ENCODE measurements at places on chromosomes 6 and 20. TPM values are rescaled to one million over a fixed set of nuclear protein-coding genes. Genes with fewer than 3 reads are reported as not detected.

FOXS1 gene
- 0.40 TPM for total RNA-seq

PSMB1 gene
- total RNA-seq, result 190 TPM

GLP1R gene
- not detected for total RNA-seq

SLC35F1 gene
- 0.47 TPM for total RNA-seq

MUC22 gene
- total RNA-seq, result not detected

PTCRA gene
- total RNA-seq, result not detected

OSER1 gene
- total RNA-seq, result 27.7 TPM

DNA sequence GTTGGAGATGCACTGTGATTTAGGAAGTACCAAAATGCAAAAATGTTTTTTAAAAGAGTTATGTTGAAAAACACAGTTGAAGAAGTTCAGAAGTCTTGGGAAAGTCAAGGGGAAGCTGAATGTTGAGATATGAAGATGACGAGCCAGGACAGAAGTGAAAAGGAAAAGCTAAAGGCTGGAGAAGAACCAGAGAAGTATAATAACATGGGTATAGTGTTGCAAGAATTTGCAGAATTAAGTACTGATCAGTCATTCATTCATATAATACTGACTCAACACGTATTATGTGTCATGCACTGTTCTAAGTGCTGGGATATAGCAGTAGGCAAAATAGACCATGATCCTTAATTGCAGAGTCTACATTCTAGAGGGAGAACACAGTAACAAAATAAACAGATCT is 432.8 kb downstream of the CDC5L start:
- H3K27ac ChIP-seq, result no peak overlapping the region
- no peak for DNase-seq
- H3K4me1 ChIP-seq, result no peaks in the 10 kb centered on the region
- no peaks in the 10 kb centered on the region for H3K27me3 ChIP-seq

GRCh38 chr6:112574190-112574589 is 227.1 kb downstream of the RFPL4B start:
- H3K27ac ChIP-seq, result no peak overlapping the region
- peaks cover 6% of the 10 kb centered on the region for H3K4me1 ChIP-seq

- DNase-seq, result peak; percentile 56
- peaks cover 9% of the 10 kb centered on the region for H3K4me1 ChIP-seq
- no peaks in the 10 kb centered on the region for H3K27me3 ChIP-seq
- H3K36me3 ChIP-seq, result no peaks in the 10 kb centered on the region
- peak overlapping the region; percentile 54 for H3K4me3 ChIP-seq
Measured at GRCh38 chr6:30687659-30688431, 1.4 kb upstream of the PPP1R18 start.

- H3K4me1 ChIP-seq, result no peaks in the 10 kb centered on the region
- no peaks in the 10 kb centered on the region for H3K36me3 ChIP-seq
- H3K27ac ChIP-seq, result no peak overlapping the region
Measured at GRCh38 chr6:50848989-50849795, 30.5 kb downstream of the TFAP2B start.

DNA sequence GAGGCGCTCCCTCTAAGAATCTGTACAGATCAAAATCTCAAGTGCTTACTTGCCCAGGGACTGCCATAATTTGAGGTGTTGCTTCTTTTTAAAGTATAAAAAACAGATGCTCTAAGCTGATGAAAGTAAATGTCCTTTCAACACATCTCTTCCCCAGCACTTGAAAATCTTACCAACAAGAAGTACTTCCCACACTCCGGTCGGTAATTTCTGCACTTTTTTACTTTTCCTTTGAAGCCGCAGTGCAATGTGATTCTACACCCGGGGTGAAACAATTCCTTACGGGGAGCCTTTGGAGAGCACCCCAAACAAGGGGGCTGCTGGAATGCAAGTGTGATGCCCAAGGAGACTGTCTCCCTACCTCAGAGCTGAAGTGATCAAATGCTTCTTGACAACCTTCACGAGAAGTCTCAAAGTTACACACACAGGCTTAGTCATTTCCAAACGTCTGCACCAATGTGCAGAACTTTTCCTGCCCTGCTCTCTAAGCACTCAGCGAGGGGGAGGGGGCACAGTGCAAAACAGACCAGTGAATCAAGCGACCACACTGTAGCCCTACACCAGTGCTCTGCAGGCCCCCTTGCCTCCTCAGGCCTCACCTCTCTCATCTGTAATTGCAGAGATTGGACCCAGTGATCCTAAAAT is 56.7 kb downstream of the ATXN1 start:
- H3K4me1 ChIP-seq, result peaks cover 5% of the 10 kb centered on the region
- peak overlapping the region; percentile 28 for H3K4me3 ChIP-seq
- DNase-seq, result no peak
- no peaks in the 10 kb centered on the region for H3K27me3 ChIP-seq
- no peak overlapping the region for H3K27ac ChIP-seq

- no peak overlapping the region for H3K27ac ChIP-seq
- DNase-seq, result no peak
- no peaks in the 10 kb centered on the region for H3K4me1 ChIP-seq
- no peaks in the 10 kb centered on the region for H3K36me3 ChIP-seq
Measured at GRCh38 chr6:72841195-72841594, 219.3 kb downstream of the KCNQ5 start.

DNA sequence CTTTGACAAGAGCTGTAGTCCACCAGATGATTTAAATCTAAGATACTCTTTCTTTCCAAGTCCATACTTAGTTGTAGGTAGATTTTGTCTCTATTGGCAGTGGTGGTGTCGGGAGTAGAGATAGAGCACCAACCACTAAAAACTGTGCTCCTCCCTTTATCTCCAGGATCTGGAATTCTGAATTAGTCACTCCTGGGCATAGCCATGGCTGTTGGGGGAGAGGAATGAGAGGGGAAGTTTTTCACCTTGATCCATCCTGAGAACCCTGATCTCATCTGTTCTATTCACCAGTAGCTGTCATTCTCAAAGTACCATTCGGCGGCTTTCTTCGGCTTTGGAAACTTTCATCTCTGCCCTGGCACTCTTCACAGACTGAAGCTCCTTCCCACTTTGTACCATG is 35.6 kb upstream of the NKX2-4 start:
- no peaks in the 10 kb centered on the region for H3K27me3 ChIP-seq
- H3K36me3 ChIP-seq, result no peaks in the 10 kb centered on the region
- no peak for DNase-seq
- no peaks in the 10 kb centered on the region for H3K4me1 ChIP-seq
- no peak overlapping the region for H3K27ac ChIP-seq
